Esophagus squamous epithelium (tissue), 5 donors: ENCODE measurements at places on chromosomes 6 and 20. TPM values are rescaled to one million over a fixed set of nuclear protein-coding genes. Genes with fewer than 3 reads are reported as not detected.

GRCh38 chr6:43257367-43258145 is 14.3 kb downstream of the TTBK1 start:
- no peak for DNase-seq

DNA sequence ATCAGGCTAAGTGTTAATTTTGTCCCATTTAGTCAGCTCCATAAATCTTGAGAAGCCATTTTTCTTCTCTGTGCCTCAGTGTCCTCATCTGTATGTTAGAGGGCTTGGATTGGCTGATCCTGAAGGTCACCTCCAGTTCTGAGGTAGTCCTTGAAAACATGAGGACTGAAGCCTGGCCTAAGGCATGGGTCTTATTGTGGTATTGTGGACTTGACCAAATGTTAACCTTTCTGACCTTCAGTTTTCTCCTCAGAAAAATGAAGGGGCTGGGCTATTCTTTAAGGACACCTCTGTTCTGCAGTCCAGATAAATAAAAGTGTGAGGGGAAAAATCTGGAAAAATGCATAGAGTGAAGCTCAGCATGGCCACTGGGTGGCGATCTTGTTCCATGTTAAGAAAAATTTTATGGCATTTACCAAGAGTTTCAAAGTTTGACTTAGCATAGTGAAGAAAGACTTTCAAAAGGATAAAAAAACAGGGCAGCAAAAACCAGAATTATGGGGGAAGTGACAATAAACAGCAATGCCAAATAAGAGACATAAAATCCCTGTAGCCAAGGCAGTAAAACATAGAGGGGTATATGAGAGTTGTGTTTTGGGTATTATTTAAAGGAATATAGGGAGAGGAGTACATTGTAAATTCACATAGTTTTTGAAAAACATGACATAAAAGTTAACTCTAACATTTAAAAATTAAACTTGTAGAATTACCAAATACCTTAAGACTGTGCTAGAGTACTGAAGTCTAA is 13.2 kb upstream of the TFB1M start:
- DNase-seq, result no peak

Gene KCNB1
- total RNA-seq, result 0.35 TPM

- DNase-seq, result no peak
These were observed 15.4 kb upstream of the BTBD3 start for GRCh38 chr20:11902285-11902697.

GRCh38 chr20:13683833-13684232 is 45.1 kb upstream of the TASP1 start:
- DNase-seq, result no peak

DNA sequence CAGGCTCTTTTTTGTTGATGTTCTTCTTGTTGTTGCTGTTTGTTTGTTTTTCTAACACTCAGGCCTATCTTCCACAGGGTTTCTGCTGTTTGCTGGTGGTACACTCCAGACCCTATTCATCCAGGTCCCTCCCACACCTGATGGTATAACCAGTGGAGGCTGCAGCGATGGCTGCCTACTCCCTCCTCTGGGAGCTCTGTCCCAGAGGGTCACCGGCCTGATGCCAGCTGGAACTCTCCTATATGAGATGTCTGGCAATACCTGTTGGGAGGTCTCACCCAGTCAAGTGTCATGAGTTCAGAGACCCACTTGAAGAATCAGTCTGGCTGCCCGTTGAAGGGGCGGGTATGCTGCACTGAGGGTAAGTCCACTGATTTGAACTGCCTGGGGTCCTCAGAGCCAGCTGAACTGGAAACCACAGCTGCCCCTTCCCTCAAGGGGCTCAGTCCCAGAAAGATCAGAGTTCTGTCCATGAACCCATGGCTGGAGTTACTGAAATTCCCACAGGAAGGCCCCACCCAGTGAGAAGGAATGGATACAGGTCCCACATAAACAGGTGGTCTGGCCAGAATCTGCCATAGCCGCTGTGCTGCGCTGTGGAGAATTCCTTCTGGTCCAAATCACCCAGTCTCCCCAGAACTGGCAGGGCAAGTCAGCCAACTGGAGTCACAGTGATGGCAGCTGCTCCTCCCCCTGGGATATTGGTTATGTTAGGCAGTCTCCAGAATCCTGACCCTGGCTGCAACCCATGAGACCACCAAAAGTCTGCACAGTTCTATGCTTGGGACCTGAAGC is 664.4 kb downstream of the FRK start:
- DNase-seq, result no peak

DNA sequence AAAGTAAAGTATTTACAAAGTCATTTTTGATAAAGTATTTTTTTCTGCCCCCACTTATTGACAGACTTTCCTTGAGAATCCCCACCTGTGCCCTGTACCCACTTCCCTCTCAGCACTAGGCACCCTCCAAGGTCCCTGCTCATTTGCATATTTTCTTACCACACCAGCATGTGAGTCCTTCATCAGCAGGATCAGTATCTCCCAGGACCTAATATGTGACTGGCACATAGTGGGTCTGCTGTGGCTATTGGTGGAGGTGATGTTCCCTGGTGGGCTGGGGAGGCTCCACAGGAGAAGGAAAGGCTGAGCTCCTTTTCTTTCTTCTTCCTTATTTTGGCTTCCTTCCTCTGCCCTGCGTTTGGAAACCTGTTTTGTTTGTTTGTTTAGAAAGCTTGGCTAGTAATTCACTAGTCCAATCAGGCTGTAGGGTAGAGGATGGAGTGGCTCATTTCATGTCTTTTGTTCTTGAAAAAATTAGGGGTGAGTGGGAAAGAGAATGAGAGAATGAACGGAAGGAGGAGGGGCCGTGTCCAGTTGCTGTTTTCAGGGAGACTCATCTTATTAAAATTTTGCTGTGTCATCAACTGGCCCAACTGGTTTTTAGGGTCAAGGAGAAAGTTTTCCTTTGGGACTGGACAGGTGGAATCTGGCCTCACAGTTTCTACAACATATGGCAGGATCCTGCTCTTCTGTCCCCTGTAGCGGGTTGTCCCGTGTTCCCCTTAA is 2.8 kb upstream of the RNF24 start:
- DNase-seq, result no peak

DNA sequence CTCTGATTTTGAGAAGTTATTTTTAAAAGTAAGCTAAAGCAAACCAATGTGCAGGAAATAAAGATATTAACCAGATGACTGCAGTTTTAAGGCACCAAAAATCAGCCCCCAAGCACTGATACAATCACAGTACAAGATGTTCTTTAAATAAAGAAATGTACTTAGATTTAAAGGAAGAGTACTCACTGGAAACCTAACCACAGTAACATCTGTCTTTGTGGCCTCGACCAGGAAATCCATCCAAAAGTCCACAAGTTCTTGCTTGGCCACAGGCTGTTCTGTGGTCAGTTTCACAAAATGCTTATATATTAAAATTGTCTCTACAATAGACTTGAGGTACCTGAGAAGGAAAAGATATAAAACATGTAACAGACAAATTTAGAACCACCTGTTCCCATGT is 105.9 kb upstream of the MAP7 start:
- no peak for DNase-seq

DNA sequence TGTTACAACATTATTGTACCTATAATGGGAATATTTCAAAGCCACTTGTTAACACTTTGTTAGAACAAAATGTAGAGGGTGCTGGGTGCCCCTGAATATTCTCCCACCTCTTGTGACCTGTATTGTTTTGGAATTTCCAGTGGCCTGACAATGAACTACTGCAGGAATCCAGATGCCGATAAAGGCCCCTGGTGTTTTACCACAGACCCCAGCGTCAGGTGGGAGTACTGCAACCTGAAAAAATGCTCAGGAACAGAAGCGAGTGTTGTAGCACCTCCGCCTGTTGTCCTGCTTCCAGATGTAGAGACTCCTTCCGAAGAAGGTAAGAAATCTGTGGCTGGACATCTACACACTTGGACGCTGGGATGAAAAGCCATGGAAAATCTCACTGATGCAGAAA is 28.9 kb downstream of the PLG start:
- no peak for DNase-seq

- DNase-seq, result no peak
These were observed 566.8 kb downstream of the TFAP2A start for GRCh38 chr6:9848094-9848493.
